ENCODE measurements at places on chromosomes 5 and 9.

GRCh38 chr5:65651144-65651543 lies 26.3 kb downstream of the SHLD3 start:
- no peak for DNase-seq

GRCh38 chr5:126837906-126838539 lies 61.1 kb downstream of the LMNB1 start:
- no peak for DNase-seq

GRCh38 chr5:149174847-149175234 lies 33.5 kb downstream of the ABLIM3 start:
- no peak for DNase-seq

- no peak for DNase-seq
Measured at GRCh38 chr5:168603746-168604145, 24.6 kb upstream of the PANK3 start.

DNA sequence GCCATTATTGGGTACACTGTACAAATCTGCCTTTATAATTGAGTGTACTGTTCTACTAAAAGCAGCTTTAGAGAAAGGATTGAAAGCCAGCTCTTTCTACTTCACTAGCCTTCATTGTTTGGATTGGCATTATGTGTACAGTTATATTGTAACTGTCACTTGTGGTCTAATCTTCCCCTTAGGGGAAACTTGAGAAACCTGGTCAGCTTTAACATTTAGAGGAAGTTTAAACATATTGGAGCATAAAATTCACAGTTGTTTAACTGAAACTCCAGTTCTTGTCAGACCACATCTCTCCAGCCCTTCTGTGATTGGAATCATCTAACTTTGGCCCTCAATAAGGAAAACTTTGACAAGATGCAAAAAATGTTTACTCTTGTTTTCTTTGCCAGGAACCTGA lies 24.6 kb downstream of the PIK3R1 start:
- DNase-seq = no peak

GRCh38 chr5:57889558-57889957 lies 406.9 kb upstream of the ACTBL2 start:
- DNase-seq = no peak

DNA sequence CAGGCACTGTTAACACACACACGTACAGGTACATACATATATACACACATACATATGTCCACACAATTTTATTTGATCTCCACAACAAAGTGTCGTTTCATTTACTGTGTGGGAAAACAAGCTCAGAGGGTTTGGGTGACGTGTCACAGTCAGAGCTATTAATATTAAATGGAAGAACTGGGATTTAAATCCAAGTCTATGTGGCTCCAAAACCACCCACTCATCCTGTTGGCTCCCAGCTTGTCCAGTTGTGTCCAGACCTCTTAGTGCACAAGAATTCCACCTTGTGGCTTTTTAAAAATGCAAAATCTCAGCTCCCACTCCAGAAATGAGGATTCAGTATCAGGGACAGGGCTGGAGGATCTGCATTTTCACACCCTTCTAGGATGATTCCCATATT lies 52.3 kb upstream of the PTPDC1 start:
- no peak for DNase-seq

DNA sequence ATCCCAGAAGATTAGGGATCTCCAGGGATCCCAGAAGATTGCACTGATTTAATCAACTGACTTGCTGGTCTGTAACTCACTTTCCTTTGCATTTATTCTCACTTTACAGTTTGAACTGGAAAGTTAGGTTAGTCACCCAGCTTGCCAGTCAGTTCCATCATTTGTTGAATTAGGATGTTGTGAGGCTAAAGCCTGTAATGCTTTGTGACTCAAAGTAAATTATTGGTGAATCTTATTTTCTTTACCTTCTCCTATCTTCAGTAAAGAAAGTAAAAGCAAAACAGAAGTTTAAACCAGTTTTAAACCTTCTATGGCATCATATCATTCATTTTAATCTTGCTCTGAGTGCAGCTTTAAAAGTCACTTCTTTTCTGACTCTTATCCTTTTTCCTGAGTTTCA lies 85.8 kb downstream of the SLC44A1 start:
- no peak for DNase-seq

DNA sequence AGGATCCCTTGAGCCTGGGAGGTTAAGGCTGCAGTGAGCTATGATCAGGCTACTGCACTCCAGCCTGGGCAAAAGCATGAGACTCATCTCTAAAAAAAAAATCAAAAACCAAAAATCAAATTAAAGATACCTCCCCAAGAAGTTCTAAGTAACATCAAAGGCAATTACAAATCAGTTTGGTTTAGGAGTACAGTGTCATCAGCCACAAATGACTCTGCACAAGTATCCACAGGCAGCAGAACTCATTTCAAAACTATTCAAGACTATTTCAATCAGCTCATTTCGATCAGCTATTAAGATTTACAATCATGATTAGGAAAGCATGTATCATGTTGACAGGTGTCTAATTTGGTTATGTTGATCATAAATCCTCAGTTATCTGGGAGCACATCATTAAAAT lies 19.1 kb downstream of the TRMO start:
- no peak for DNase-seq

DNA sequence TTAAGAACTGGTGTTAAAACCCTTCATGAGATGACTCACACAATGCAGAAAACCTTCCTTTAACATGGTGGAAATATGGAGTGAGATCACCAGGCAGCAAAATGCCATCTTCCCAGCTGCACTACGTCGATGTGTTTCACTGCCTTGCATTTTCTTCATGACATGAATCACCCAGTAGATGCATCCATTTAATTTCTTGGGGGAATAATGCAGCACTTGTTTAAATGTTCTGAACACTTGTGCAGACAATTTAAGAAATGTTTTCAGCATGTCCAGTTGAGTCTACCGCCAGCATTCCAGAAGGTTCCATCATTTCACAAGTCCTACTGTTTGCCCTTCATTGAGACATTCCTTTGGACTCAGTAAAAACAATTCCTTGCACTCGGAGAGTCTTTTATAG lies 81.6 kb downstream of the ADAMTS16 start:
- no peak for DNase-seq

- DNase-seq = no peak
Measured at GRCh38 chr5:163079618-163080017, 357.8 kb upstream of the CCNG1 start.

DNA sequence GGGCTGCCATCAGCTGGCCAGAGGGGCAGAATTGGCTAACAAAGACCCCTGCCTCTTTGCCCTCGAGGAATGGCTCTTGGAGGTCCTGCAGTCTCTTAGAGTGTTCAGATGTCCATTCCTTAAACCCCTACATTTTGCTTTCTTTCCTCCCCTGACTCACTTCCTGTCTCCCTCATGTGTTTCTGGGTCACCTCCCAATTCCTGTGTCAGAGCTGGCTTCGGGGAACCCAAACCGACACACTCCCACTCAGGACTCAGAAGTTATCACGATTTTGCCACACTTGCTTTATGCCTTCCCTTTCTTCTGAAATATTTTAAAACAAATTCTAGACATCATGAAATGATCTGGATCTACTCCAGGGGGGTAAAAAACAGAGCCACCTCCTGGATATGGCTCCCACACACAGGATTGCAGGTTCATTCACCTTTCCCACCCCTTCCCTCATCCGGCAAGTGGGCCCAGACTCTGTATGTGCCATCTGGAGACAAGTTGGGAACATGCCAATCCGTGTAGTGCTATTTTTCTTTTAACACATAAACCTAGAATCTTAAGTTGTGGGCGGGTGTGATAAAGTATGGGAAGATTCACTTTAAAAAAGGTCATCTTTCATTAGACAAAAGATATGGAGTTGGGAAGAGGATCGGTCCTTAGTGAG lies 145.7 kb downstream of the NXNL2 start:
- no peak for DNase-seq

DNA sequence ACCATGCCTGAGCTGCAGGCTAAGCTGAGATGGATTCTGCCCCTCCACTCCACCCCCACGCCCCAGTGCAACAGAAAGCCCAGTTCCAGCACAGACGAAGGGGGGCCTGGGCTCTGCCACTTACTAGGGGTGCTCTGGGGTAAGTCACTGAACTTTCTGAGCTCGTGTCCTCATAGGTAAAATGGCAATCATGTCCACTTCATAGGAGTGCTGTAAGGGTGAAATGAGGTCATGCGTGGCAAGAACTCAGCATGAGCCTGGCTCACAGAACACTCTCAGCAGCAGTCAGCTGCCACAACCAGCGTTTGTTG lies 8.4 kb upstream of the PSD2 start:
- no peak for DNase-seq

DNA sequence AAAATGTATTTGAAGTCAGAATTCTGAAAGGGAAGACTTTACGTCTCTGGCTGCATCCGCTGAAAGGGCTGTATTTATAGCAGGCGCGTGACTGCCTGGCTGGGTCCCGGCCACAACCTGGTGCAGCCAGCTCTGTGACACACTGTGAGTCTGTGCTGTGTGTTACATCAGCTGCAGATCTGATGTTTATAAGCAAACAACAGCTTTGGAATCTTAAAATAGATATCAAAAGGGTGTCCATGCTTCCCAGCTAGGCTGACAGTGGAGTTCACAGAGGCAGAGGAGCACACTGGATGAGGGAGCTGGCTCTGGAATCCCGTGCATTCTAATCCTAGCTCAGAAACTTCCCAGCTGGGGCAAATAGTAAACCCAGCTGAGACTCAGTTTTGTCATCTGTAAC lies 433.4 kb upstream of the BRINP1 start:
- DNase-seq = no peak

DNA sequence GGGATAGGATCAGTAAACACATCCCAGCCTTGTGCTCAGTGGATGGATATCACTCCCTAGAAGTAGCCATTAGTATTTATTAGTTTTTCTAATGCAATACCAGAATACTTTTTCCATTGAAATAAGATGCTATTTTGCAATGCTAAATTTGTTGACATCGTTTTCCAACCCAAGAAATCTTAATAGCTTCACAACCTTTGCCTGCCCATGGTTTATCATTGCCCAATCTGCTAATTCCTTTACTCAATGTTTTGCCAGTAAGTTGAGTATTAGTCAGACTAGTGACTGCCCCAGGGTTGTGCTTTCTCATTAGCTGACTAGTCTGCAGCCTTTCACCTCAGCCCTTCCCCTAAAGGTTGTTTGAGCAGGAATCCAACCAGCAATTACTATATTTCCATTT lies 62.9 kb downstream of the NREP start:
- DNase-seq = no peak

GRCh38 chr5:141875022-141875740 lies 3.0 kb downstream of the PCDH1 start:
- no peak for DNase-seq

- no peak for DNase-seq
Measured at GRCh38 chr5:45694971-45695803, 993 bp downstream of the HCN1 start.

- DNase-seq = no peak
Measured at GRCh38 chr5:144390133-144390532, 219.5 kb downstream of the KCTD16 start.

- DNase-seq = no peak
Measured at GRCh38 chr5:82183828-82184227, 94.3 kb downstream of the RPS23 start.

GRCh38 chr5:157956271-157956885 lies 97.4 kb upstream of the CLINT1 start:
- DNase-seq = no peak
